ENCODE measurements at places on chromosomes 13 and 19.
A peak's percentile ranks its signal among the peaks of the same experiment; 100 is the strongest.

DNA sequence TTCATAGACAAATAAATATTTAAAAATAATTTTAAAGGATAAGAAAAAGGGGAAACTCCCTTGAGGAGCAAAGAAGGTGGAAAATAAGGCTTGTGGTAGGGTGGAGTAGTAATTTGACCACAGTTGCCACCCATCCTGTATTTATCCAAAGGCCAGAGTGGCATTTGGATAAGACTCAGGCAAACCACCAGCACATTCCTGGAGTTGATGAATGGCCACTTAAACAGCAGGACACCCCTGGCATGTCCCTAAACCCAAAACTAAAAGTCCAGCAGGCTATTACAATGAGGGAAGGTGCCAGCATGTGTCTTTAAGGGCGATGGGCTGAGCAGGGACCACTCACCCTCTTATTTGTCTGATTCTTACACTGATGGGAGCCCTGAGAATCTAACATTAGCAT, 9.8 kb upstream of the FRY start:
- no peak for DNase-seq
- H3K4me1 ChIP-seq = peaks cover 10% of the 10 kb centered on the region
- no peaks in the 10 kb centered on the region for H3K36me3 ChIP-seq
- no peak overlapping the region for H3K27ac ChIP-seq

DNA sequence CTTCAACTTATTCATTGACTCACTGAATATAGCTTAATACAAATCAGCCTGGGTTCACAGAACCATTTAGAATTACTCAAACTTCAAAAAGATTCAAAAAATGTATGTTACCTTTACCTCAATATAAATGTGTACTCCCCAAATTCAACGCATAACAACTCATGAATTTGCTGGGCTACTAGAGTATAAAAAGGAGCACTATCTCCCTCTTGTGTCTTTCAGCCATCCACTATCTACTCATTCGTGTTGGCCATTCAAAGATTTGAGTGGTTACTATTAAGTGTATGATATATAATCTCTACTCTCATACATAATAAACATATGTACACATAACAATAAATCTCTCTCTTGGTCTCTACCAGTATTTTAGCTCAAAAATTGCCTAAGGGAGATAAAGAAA, 20.3 kb downstream of the INTS6 start:
- H3K4me1 ChIP-seq = no peaks in the 10 kb centered on the region
- DNase-seq = no peak
- peaks cover 36% of the 10 kb centered on the region for H3K36me3 ChIP-seq
- H3K27ac ChIP-seq = no peak overlapping the region

- no peak overlapping the region for H3K27ac ChIP-seq
- H3K27me3 ChIP-seq = no peaks in the 10 kb centered on the region
- DNase-seq = no peak
- H3K4me3 ChIP-seq = no peak overlapping the region
These were observed 5.5 kb upstream of the RSPH6A start for GRCh38 chr19:45820413-45821102.

DNA sequence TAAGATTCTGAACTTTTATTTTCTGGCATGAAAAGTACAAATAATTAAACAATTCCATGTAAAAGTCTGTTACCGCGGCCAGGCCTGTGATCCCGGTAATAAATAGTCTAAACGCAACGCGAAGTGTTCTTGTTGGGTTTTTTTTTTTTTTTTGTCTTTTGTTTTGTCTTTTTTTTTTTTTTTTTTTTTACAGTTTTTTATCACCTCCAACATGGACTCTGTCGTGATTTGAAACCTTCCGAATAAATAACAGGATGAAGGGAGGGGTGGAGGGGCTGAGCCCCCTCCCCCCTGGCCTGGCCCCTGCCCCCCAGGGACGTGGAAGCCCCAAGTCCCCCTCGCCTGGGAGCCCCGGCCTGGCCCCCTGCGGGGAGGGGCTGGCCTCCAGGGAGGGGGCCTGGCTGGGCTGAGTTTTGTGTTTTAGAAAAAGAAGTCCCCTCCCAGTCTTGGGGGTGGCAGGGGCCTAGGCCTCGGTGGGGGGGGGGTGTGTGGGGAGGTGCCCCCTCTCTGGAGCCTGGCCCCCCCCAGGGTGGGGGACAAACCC, 16.0 kb downstream of the PRKCSH start:
- no peak for DNase-seq
- H3K27me3 ChIP-seq = no peaks in the 10 kb centered on the region
- H3K36me3 ChIP-seq = peaks cover 26% of the 10 kb centered on the region
- H3K4me3 ChIP-seq = peak overlapping the region; percentile 36
- peaks cover 13% of the 10 kb centered on the region for H3K4me1 ChIP-seq

GRCh38 chr19:1214862-1215731, 9.5 kb downstream of the STK11 start:
- no peak for DNase-seq
- H3K27me3 ChIP-seq = no peaks in the 10 kb centered on the region
- H3K4me1 ChIP-seq = peaks cover 9% of the 10 kb centered on the region
- peaks cover 3% of the 10 kb centered on the region for H3K36me3 ChIP-seq
- no peak overlapping the region for H3K4me3 ChIP-seq

GRCh38 chr13:79966059-79966458, 374.9 kb downstream of the SPRY2 start:
- no peak overlapping the region for H3K27ac ChIP-seq
- no peaks in the 10 kb centered on the region for H3K36me3 ChIP-seq
- no peak overlapping the region for H3K4me3 ChIP-seq
- no peak for DNase-seq
- H3K4me1 ChIP-seq = peaks cover 2% of the 10 kb centered on the region

GRCh38 chr13:37652596-37652995, 54.0 kb upstream of the POSTN start:
- H3K36me3 ChIP-seq = no peaks in the 10 kb centered on the region
- no peak for DNase-seq
- H3K4me1 ChIP-seq = no peaks in the 10 kb centered on the region
- no peaks in the 10 kb centered on the region for H3K27me3 ChIP-seq
- no peak overlapping the region for H3K4me3 ChIP-seq

DNA sequence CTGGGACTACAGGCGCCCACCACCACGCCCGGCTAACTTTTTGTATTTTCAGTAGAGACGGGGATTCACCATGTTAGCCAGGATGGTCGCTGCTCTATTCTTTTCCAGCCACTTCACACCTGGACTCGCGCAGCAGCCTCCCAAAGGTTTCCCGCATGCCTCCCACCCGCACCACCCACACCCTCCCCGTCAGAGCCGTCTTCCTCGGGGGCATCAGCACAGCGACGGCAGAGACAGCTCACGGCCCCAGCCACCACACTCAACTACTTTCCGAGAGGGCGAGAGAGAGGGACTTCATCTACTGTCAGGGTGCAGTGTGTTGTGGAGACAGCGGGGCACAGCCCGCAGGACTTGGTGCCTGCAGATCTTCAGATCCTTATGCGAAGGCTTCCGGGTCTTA, 5.6 kb downstream of the ZNF787 start:
- DNase-seq = no peak
- H3K27me3 ChIP-seq = no peaks in the 10 kb centered on the region
- peaks cover 44% of the 10 kb centered on the region for H3K4me1 ChIP-seq
- H3K27ac ChIP-seq = no peak overlapping the region
- no peak overlapping the region for H3K4me3 ChIP-seq

- H3K36me3 ChIP-seq = no peaks in the 10 kb centered on the region
- H3K27ac ChIP-seq = no peak within 1 kb of the TSS
- H3K4me1 ChIP-seq = 0 out of 2 replicates have a peak, but pooled peaks cover 4% of the 10 kb centered on the region
- DNase-seq = no peak
These were observed at the start of gene TMEM145 for GRCh38 chr19:42313096-42313839. TSS of gene TMEM145 (plus strand) at chr19:42313309. CDS start at chr19:42313377, 68 bp downstream.

GRCh38 chr13:24007979-24008620, 110.8 kb upstream of the C1QTNF9B start:
- DNase-seq = no peak
- H3K27me3 ChIP-seq = no peaks in the 10 kb centered on the region
- H3K4me3 ChIP-seq = no peak overlapping the region
- no peaks in the 10 kb centered on the region for H3K36me3 ChIP-seq
- H3K4me1 ChIP-seq = no peaks in the 10 kb centered on the region
- H3K27ac ChIP-seq = no peak overlapping the region

DNA sequence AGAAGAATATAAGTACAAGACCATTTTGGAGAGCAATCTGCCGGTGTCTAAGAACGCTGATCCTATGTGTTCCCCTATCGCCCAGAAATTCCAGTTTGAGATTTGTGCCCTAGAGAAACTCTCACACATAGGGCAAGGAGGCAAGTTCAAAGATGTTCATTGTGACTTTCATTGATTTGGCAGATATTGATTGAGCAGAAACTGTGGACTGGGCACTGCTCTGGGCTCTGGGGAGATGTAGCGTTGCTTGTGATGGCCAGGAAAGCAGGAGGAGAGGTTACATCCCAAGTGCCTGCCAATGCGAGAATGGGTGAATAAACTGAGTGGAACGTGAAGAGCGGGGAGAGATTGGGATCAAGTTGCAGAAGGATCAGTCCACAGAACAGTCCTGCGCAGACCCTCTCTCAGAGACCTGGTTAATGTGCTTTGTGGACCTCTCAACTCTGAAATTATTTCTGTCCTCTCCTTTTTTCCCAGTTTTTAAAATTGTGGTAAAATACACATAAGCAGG, 123.9 kb upstream of the PEG3 start:
- no peak overlapping the region for H3K4me3 ChIP-seq
- H3K27ac ChIP-seq = no peak overlapping the region
- DNase-seq = no peak
- H3K4me1 ChIP-seq = no peaks in the 10 kb centered on the region

DNA sequence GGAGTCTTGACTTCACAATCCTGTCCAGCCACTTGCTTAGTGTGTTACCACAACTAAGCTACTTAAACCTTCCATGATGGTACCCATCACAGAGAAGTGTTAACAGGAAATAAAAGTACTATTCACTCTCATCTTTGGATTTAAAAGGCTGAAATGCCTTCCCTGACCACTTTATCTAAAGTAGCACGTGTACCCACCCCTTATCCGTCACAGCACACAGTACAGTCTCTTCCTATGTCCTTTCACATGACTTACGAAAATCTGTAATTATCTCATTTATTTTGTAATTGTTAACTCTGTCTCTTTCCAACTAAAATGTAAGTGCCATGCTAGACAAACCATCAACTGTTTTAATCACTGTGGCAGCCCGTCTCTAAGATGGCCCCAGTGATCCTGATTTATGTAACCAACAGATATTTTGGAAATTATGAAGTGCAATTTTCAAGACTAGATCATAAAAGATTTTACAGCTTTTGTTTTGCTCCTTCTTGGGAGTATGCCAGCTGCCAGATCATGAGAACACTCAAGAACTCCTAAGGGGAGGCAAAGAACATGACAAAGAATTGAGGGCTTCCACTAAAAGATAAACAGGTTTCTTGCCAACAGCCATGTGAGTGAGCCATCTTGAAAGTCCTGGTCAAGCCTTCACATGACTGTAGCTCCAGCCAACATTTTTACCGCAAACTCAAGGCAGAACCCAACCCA, 44.9 kb downstream of the DIAPH3 start:
- H3K27ac ChIP-seq = no peak overlapping the region
- H3K4me1 ChIP-seq = no peaks in the 10 kb centered on the region
- no peak for DNase-seq
- H3K27me3 ChIP-seq = no peaks in the 10 kb centered on the region
- H3K36me3 ChIP-seq = peaks cover 6% of the 10 kb centered on the region

DNA sequence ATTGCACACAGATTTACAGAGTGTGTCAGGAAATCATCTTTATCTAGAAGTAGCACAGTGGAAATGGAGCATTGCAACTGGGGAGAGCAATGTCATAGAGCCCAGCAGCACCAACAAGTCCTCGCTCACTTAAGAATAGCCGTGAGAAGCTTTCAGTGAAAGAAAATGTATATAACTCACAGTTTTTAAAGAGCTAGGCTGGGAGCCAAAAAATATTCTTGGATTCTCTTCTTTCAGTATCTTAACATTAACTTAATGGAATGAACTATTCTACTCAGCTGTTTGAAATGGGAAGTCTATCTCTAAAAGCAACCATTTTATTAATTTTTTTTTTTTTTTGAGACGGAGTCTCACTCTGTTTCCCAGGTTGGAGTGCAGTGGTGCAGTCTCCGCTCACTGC, 329.6 kb downstream of the COG6 start:
- DNase-seq = no peak
- H3K4me1 ChIP-seq = no peaks in the 10 kb centered on the region
- H3K27me3 ChIP-seq = no peaks in the 10 kb centered on the region
- no peak overlapping the region for H3K4me3 ChIP-seq
- no peak overlapping the region for H3K27ac ChIP-seq

- H3K4me1 ChIP-seq = no peaks in the 10 kb centered on the region
- H3K4me3 ChIP-seq = no peak overlapping the region
- DNase-seq = no peak
- H3K36me3 ChIP-seq = no peaks in the 10 kb centered on the region
These were observed 316.3 kb downstream of the TBC1D4 start for GRCh38 chr13:75165543-75166230.

DNA sequence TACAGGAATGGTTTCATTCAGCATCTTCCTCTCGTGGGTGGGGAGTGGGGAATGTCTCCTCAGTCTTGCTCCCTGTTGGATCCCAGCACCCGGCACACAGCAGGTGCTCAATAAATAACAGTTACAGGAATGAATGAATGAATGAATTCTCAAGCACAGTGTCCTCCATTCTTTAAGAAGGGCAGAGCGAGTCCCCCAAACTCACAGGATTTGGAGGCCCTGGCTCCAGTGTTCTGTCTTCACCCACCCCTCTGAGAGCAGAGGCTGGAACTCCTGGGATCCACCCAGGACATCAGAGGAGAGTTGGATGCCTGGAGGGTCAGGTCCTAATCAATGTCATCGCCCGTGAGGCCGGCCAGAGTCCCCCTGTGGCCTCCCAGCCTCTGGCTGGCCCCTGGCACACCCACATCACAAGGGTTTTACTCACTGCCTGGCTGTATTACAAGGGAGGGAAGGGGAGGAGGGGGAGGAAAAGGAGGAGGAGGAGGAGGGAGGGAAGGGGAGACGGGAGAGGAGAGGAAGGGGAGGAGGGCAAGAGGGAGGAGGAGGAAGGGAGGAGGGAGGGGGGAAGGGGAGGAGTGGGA, 8.7 kb upstream of the CREB3L3 start:
- no peak for DNase-seq
- no peak overlapping the region for H3K4me3 ChIP-seq
- no peaks in the 10 kb centered on the region for H3K36me3 ChIP-seq
- H3K27ac ChIP-seq = no peak overlapping the region
- no peaks in the 10 kb centered on the region for H3K4me1 ChIP-seq

GRCh38 chr13:98556968-98557631, 19.8 kb downstream of the STK24 start:
- H3K27me3 ChIP-seq = no peaks in the 10 kb centered on the region
- H3K4me3 ChIP-seq = no peak overlapping the region
- H3K27ac ChIP-seq = no peak overlapping the region
- no peaks in the 10 kb centered on the region for H3K36me3 ChIP-seq
- no peak for DNase-seq

GRCh38 chr13:52896827-52897659, 48.6 kb upstream of the PCDH8 start:
- DNase-seq = peak; percentile 82
- H3K27me3 ChIP-seq = no peaks in the 10 kb centered on the region
- H3K36me3 ChIP-seq = no peaks in the 10 kb centered on the region
- H3K4me1 ChIP-seq = peaks cover 25% of the 10 kb centered on the region
- no peak overlapping the region for H3K4me3 ChIP-seq
- no peak overlapping the region for H3K27ac ChIP-seq
